ENCODE measurements at places on chromosomes 12 and 14.

DNA sequence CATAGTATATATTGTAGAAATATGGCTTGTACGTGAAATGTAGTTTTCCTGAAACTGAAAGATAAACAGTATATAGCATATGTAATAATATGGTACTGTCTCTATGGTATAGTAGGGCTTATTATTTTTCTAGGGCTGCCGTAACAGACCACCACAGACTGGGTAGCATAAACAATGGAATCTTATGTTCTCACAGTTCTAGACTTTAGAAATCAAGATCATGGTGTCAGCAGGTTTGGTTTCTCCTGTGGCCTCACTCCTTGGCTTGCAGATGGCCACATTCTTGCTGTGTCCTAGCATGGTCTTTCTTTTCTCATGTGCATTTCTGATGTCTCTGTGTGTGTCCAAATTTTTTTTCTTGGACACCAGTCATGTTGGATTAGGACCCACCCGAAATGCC lies 155.8 kb downstream of the TMTC2 start:
- no peak for DNase-seq

- DNase-seq: no peak
Measured at GRCh38 chr14:91397965-91398591, 19.5 kb downstream of the CCDC88C start.

GRCh38 chr12:103928682-103929045 lies 1.5 kb upstream of the HSP90B1 start:
- DNase-seq: no peak

DNA sequence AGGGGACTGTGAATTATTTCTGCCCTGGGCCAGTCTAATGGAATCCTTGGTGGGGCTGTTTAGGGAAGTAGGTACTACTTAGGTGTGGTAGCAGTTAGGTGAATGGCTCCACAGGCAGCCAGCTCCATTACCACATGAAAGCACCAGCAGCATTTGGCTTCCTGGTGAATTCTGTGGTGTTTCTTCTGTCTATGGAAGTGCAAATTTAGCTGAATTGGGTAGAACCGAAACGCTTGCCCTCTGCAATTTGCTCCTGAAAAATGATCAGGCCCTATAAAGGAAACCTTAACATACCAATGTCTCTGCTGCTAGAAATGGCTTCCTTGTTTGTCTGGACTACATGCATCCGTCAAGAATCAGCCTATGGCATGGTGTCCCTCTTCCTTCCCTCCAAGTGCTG lies 16.4 kb downstream of the FLRT2 start:
- no peak for DNase-seq

- DNase-seq: no peak
Measured at GRCh38 chr12:129202109-129202814, 349.0 kb downstream of the GLT1D1 start.

DNA sequence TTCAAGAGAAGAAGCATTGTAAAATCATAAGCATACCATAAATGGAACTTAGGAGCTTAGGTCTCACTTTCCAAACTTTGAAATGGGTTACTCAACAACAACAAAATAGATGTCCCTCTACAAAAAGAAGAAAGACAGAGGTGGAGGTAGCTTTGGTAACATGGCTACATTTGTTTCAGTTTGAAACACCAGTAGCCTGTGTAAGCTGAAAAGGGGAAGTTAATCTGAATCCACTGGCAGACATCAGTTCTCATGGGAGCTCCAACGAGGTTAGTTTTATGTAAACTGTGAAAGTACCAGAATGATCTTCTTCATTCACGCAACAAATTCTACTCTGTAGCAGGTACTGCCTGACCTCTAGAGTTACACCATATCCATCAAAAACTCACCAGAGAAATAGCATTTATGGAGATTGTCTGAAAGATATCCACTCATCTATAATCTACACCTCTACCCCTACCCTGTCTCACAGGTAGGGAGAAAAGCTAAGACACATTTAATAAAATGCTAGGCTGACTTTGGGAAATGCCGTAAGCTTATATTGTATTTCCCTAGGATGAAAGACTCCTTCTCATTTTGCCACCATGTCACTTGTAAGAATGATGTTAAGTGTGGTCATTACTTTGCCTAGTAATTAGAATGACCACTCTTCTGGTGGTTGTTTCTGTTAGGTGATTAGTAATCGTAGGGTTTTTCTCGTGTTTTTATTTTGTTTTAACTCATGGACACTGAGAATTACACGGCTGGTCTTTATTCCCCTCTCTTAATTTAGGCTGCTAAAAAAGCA lies 224.1 kb downstream of the ASCL1 start:
- no peak for DNase-seq

- no peak for DNase-seq
Measured at GRCh38 chr12:120126635-120127005, 10.1 kb upstream of the RAB35 start.

GRCh38 chr12:111556676-111557075 lies 42.4 kb downstream of the ATXN2 start:
- DNase-seq: no peak

DNA sequence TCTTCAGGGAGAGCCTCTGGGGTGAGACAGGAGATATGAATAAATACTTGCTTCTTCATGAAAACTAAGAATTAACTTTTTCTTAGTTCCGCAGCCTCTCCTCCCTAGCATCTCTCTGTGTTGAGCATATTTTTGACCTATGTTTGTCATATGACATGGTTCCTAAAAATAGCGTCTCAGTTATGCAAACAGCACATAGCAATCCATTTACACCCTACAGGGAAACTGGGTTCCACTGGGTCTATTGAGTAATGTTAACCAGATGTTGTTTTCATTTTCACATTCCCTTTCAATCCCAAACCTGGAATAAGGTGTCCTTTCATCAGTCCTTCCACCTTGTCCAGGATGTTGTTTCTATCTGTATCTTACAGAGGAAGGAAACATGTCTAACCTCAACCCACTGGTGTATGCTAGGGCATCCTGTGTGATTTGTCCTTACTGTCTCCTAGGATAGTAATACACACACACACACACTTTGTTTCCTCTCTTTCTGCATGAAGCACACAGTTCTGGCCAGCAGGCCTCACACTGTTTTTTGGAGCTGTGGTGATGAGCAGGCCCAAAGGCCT lies 1543.5 kb downstream of the AACS start:
- DNase-seq: no peak

- peak; percentile 40 for DNase-seq
Measured at GRCh38 chr12:122356192-122356635, 66.3 kb downstream of the CLIP1 start.

GRCh38 chr12:93981411-93981810 lies 167.0 kb upstream of the PLXNC1 start:
- DNase-seq: no peak

DNA sequence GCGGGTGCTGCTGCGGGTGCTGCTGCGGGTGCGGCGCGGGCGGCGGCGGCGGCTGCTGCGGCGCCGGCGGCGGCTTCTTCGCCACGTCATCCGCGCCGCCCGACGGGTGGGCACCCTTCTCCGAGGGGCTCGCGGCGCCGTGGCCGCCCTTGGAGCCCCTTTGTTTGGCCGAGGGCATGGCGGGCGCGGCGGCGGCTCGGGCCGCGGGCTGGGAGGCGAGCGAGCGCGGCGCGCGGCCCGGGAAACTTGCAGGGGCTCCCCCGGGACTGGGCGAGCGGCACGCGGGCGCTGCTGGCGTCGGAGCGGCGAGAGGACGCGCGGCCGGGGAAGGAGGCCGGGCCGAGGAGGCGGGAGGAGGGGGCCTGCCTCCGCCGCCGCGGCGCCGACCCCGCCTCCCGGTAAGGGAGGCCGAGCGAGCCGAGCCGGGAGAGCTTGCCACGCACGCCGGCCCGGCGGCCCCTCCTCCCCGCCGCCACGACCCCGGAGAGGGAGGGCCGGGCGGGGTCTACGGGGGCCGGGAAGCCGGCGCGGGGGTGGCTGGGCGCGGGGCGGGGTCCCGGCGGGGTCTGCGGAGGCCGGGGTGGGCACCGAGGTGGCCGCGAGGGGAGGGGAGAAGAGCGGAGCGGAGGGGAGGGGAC lies at the start of gene CKAP4:
Gene CKAP4, minus strand, starts transcription at position 347 of the 638 bp plus-strand sequence. Its CDS starts 169 bp downstream, at position 178.
- peak; percentile 27 for DNase-seq

DNA sequence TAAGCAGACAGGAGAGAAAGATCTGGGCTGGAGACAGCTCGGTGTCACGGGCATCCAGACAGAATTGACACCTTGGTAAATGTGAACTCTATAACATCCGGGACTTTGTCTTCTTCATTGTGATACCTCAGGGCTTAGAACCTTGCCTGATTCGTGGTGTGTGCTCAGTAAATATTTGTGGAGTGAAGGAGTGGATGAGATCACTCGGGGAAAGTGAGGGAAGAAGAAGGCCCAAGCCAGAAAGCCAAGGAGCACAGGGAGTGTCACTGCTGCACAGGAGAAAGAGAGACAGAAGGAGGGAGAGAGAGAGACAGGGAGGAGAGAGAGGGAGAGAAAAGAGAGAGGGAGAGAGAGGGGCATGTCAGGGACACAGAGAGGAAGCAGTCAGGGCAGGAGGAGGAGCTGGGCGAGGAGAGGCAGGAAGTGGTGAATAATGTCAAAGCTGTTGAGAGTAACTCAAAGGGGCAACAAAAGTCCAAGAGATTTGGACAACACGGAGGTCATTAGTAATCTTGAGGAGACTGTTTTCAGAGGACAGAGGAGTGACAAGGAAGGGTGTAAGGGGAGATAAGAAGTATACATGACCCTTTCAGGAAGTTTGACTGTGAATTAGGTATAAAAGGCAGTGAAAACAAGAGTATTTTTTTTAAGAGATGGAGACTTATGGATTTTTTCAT lies 141.6 kb upstream of the MAX start:
- no peak for DNase-seq

DNA sequence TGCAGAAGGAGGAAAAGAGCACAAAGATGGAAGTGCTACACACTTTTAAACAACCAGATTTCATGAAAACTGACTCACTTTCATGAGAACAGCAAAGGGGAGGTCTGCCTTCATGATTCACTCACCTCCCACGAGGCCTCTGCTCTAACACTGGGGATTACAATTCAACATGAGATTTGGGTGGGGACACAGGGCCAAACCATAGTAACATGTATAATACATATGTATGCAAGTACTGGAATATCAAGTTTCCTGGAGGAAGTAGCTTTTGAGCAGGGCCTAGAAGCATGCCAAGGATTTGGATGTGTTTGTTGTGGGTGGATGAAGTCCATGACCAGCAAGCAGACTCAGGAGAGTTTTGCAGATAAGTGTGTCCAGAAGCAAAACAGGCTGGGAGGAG lies 409.0 kb downstream of the RGS6 start:
- DNase-seq: no peak

DNA sequence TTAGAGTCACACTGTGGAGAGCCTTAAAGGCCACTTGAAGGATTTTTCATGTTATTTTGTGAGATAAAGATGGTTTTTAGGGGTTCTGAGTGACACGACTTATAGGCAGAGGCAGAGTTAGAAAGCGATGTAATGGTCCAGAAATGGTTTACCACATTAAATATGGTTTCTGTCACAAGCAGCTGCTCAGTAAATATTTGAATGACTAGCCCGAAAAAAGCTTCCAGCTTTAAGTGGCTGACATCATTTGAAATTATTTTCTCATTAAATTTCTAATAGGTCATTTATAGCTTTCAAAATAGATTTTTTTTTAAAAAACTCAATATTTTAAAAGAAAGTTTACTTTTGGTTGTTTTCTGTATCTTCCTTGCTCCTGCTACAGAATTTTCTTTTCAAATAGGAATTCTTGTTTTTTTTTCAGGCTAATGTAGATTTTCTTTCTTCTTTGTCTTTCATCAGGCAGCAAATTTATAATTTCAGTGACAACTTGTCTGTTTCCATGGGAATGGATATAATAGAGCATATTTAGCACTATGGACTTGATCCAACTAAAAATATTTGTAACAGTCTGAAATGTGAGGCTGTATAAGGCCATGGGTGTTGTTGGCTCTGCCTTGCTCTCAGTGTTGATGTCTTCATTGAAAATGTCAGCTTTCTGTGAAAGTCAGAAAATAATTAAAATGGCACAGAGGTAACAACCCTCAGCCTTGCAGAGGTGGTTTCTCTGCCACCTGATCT lies 700.0 kb downstream of the TMTC2 start:
- DNase-seq: no peak

DNA sequence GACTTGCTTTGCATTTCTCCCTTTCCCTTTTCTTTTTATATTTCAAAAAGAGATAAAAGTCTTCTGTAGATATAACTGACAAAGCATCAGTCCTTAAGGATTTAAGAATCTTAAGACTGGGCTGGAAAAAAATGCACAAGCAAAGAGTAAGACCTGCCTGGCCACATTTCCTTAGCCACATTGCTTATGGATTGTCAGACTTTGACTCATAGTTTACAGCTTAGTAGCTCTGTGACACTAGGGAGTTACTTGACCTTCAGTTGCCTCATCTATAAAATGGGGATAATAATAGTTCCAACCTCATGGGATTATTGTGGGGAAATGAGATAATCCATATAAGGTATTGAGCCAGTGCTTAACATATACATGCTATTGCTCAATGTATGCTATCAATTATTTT lies 66.4 kb upstream of the STK38L start:
- DNase-seq: no peak

DNA sequence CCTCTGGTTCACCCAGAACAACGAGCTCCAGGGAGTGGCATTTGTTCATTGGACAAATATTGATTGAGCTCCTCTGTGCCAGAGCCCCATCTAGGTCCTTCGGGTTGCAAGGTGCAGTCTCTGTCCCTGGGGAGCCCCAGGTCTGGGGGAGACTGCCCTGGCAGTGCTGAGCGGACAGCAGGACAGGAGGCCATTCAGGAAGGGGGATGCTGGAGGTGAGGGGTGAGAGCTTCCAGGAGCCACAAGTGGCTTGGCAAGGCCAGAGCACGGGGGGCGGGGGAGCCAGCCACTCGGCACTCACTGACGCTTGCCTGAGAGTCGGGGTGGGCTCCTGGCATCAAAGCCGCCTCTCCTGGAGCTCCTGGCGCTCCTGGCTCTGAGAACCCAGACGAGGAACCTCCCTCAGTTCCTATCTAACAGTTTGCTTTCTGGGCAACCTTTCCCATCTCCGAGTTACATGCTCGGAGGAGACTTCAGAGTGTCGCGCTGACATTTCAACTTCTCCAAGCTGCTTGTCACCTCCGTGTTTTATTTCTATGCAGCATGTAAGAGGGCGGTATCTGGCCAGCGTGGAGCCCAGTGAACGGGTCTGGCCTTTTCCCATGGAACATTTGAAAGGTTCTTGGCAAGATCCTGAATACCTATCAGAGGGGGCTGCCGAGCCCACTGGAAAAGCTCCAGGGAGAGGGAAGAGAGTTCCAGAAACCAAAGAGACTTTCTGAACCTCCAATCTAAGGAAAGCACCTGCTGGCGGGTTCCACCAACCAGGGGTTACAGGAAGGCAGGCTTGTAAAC lies 62.0 kb upstream of the BCL11B start:
- DNase-seq: no peak

Measured in activated naive CD4-positive, alpha-beta T cell (primary cell).